Muscle of leg (tissue), 16 donors: ENCODE measurements at places on chromosomes 2 and 18. TPM values are rescaled to one million over a fixed set of nuclear protein-coding genes. Genes with fewer than 3 reads are reported as not detected.
A peak's percentile ranks its signal among the peaks of the same experiment; 100 is the strongest.

DNA sequence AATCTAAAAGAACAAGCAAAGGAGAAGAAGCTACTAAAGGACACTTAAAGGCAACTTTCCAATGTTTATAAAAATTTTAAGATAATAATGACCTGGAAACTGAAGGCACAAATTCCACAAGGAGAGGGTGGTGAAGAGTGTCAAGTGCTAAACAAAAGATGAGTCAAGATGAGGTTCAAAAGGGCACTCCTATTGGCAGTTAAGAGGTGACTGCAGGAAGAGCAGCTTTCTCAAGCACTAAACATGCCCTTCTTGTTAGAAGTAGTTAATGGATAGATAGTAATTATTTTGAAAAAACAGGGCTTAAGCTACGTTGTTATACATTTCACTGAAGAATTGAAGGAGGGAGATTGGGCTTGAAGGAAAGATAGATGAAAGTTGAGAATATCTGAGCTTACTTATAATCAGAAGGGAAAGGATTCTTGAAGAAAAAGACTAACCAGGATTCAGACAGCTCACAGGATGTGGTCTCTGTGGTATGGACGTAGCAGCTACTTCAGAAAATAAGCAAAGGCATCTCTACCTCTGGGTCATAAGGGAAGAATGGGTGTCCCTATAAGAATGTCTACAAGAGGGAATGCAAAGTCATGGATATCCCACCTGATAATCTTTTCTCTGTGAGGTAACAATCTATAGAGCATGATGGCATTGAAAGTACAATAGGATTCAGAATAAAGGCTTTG lies 454.7 kb upstream of the SLC39A10 start:
- DNase-seq = no peak

The SETBP1 gene
- 17.6 TPM for polyA plus RNA-seq

- no peak for DNase-seq
These were observed 25.8 kb downstream of the CALCRL start for GRCh38 chr2:187422282-187422681.

DNA sequence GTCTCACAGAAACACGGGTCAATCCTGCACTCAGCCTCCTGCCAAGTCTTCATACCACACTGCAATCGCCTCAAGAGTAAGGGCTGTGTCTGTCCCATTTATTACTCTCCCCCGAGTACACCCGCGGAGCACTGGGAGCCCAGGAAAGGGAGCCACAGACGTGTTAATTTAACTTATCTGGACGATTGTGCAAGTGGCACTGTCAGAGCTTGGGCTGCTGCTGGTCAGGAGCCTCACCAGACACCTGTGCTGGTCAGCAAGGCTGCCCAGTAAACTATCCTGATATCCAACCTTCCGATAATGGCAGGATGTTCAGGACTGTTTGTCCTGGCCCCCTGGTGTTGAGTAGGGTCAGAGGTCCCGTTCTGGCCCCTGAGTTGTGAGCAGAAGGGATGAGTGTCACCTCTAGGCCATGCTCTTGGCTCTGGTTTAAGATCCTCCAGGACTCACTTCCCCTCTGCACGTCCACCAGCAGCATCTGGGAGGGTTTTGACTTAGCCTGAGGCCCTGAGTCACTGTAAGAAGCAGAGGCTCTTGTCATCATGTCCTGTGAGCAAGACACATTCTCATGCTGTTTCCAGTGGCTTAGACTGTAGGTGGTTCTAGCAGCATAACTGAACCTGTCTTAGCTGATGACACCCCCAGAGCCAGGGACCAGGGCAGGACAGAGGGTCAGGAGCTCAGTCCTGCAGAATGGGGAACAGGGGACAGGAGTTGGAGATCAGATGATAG lies 82.5 kb upstream of the ARL4C start:
- DNase-seq = no peak

DNA sequence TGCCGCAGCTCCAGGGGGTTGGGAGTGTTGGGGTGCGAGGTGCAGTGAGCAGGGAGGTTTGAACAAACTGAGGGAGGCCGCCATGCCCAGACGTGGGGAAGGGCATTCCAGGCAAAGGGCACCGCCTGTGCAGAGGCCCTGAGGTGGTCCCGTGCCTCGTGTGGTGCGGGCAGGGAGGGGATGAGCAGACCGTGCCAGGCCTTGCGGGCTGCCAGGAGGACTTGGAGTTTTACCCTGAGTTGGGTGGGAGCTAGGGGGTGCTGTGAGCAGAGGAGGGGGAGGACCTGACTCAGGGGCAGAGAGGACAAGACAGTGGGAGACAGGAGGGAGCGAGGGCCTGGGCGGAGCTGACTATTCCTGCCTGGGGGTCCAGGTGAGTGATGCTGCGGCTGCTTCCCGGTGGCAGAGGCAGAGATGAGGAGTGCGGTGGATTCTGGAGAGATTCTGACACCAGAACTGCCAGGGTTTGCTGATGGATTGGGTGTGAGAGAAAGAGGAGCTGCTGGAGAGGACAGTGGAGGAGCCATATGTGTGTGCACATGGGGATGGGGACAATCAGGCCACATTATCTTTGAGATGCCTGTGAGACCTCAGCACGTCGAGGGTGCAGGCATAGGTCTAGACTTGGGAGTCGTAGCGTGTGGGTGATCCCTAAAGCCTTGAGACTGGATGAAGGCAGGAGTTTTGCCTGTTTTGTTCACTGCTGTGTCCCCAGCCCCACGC lies 23.4 kb downstream of the ZAP70 start:
- no peak for DNase-seq

DNA sequence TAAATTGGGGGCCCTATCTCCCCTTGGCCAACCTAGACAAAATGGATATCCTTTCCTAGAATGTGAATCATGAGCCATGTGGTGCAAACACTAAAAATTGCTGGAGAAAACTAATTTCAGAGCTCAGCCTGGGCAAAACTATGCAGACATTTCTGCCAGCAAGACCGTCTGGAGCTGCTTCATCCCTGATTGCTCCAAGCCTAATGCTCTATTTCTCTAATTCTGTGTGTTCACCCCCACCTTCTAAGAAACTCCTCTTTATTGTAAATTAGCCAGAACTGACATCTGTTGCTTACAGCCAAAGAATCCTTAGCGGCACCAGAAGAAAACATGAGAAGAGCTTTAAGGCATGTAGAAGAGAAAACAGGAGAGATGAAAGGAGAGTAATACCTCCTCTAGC lies 337.7 kb upstream of the CHAC2 start:
- no peak for DNase-seq

- no peak for DNase-seq
These were observed 135.8 kb downstream of the CABLES1 start for GRCh38 chr18:23270986-23271680.

The SS18 gene
- 52.3 TPM for polyA plus RNA-seq

DNA sequence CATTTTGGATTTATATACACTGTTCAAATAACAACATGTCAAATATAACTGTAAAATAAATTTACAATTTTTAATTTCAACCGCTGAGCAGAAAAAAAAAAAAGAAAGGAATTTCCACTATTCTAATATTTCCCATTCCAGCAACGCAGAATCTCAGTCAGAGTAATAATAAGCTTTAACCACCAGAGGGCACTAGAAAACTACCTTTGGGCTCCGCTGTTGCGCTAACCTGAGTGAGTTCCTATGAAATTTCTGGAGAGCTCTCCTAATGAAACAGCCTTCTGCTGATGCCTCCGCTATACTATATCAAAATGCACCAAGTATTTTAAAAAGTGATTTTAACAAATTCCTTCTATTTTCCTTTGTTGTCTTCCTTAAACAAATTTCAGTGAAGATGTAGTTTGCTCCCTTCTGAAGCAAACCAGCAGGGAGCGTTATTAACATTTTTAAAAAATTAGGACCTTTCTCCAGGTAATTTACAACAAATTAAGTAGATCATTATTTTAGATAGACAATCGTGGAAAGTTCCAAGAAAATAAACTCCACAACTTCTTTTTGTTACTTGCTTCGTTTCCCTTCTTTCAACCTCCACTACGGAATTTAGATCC lies 23.0 kb downstream of the ERMN start:
- peak; percentile 74 for DNase-seq

DNA sequence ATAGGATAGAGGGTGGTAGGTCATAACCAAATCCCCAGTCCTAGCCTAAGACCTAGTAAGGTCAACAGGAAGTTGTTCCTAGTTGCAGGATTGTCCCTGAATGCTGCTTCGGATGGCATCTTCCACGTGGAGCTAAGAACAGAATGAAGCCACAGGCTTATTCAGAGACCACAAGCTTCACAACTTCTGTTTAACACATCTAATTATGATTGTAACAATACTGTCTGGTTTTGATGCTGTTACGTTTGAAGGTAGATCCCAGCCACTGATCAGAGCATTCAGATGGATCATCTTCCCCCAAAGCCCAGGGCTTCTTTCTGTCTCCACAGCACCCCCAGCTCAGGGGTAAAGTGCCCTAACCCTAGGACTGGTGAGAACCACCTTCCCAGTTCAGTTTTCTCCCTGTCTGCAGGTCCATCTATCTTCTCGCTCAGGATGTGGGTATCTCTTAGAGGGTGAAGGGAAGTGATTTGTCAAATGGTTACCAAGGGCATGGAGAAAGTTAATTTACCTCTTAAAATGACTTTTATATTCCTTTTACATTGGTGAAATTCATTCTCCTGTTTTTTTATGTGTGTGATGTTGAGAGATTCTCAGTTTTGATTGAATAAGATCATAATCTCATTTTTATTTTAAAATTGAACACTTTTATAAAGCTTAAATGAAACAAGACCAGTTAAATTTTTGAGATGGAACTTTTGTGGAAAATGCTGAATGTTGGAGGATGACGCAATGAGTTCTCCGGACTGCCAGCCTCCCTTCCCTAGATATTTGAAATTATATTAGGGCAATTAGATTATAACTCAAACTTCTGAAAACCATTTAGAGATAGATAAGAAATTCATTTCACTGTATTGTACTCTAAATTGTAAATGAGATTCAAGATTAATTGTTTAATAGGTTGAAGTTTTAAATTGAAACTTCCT lies 66.5 kb downstream of the RHBDD1 start:
- DNase-seq = no peak

The SERPINB5 gene
- polyA plus RNA-seq = not detected

DNA sequence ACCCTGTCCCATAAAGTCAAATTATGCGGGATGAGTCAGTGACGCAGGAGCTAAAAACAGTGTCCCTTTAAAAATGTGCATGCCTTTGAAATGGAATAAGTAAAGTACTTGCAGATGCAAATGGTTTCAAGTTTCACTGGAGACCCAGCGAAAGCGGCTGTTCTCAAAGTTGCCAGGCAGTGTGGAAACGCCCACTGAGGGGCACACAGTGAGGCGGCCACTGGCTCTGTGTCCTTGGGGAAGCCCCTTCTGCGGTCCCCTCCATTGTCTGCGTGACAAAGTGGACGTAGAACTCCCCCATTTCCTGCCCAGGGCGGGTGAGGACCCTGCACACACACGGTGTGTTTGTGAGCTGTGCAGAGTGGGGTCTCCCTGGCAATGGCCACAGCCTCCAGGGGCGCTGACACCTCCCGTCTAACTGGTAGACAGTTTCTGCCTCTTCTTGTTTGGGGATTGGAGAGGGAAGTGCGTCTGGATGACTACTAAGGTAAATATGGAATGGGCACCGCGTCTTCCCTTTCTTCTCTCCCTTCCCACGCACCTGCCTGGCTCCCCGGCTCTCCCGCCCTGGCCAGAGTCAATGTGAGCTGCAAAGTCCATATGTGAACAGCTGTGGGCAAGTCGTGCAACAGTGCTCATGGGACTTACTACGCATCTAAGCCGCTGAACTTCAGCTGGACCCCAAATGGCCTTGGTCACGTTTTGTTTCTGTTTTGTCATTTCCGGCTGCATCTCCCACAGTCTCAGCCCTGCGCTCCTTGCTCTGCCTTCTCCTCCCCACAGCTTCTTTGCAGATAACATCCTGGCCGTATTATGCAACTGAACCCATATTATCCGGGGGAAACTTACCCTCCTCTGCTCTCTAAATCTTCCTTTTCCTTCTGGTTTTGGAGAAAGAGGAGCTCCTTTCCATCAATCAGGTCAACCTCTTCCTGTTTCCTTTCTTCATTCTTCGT lies 33.7 kb upstream of the ZNF516 start:
- peak; percentile 93 for DNase-seq

The HMSD gene
- 0.18 TPM for polyA plus RNA-seq

The PASK gene
- 5.4 TPM for polyA plus RNA-seq

GRCh38 chr18:3319399-3319798 lies 57.5 kb downstream of the MYL12B start:
- no peak for DNase-seq

GRCh38 chr2:28263690-28264089 lies 129.0 kb upstream of the FOSL2 start:
- no peak for DNase-seq

The CAVIN2 gene
- polyA plus RNA-seq = 35.8 TPM

DNA sequence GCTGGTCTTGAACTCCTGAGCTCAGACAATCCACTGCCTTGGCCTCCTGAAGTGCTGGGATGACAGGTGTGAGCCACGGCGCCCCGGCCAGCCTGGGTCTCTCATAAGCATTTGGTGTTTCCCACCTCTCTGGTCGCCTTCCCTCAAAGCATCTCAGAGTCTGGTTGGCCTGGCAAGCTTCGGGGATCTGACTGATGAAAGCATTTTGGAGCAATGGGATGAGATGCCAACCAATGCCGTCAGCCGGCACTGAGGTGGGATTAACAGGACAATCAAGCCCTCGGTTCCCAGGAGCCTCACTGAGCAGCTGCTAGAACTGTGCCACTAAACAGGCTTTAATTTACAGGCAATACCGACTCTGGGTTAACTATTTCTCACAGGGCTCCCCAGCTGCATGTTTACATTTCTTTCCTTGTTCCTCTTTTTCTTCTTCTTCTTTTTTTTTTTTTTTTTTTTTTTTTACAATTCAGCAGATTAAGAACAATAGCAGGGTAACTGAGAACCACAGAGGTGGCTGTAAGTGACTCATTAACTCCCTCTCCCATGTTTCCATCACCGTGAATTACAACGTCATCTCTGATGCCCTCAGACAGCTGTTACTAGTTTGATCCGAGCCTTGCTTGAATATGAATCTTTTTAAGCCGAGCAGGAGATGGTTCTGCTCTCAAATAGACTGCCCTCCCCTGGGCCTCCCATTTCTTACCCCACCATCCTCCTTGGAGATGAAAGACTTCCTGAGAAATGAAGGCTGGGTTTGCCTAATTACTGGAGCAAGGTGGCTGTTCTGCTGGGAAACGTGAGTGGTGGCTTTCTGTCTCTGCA lies 37.9 kb downstream of the ODC1 start:
- DNase-seq = peak; percentile 88

DNA sequence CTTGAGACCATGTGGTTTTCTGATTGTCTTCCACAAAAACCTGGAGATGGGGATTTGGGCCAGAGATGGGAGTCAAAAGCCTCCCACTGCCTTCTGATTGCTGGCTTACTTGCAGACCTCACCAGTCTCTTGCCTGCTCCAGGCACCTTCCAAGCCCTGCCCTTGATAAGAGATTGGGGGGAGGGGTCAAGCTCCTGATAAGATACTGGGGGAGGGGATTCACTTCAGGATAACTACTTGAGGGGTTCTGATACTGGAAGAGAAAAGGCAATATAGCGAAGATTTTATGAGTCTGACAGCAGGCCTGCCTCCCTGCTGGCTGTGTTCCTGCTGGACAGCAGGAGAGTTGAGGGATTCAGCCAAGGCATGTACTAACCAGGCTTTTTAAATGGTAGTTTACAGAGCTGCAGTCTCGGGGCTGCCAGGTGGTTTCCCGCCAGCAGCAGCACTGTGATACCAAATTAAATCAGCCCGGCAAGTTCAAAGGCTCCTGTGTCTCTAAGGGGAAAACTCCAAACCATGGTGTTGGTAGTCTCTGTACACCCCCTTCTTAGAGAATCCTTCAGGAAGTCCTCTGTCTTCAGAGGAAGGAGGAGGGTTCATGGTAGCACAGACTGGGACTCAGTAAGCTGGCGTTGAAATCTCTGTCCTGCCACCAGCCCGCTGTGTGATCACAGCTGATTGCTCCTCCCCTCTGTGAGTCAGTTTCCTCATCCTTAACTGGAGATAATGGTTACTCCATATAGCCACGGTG lies 58.3 kb downstream of the FBXO36 start:
- peak; percentile 91 for DNase-seq

The DLX1 gene
- polyA plus RNA-seq = 0.11 TPM

The PROKR1 gene
- polyA plus RNA-seq = 2.6 TPM

The DYNAP gene
- polyA plus RNA-seq = not detected

- peak; percentile 38 for DNase-seq
These were observed 25.1 kb upstream of the ME2 start for GRCh38 chr18:50853863-50854271.
